ENCODE measurements at places on chromosomes 1 and 21. TPM values are rescaled to one million over a fixed set of nuclear protein-coding genes. Genes with fewer than 3 reads are reported as not detected.

SYT6 gene
- total RNA-seq, result not detected

PEF1 gene
- total RNA-seq, result 63.0 TPM

TFF2 gene
- total RNA-seq, result not detected

S100A16 gene
- 530 TPM for total RNA-seq

OXCT2 gene
- 1.6 TPM for total RNA-seq

IGSF3 gene
- total RNA-seq, result 0.27 TPM

TIE1 gene
- 472 TPM for total RNA-seq

CFHR3 gene
- not detected for total RNA-seq

RIPPLY3 gene
- not detected for total RNA-seq

RO60 gene
- total RNA-seq, result 165 TPM

LCE3E gene
- not detected for total RNA-seq

KCNK2 gene
- not detected for total RNA-seq

CYP4X1 gene
- total RNA-seq, result 4.3 TPM

GNG12 gene
- total RNA-seq, result 322 TPM

FAAP20 gene
- total RNA-seq, result 16.6 TPM

CLCA1 gene
- total RNA-seq, result not detected

OR2M7 gene
- not detected for total RNA-seq

MIXL1 gene
- total RNA-seq, result 0.13 TPM

PER3 gene
- total RNA-seq, result 2.2 TPM

TPTE gene
- total RNA-seq, result not detected

KDF1 gene
- total RNA-seq, result not detected

FNBP1L gene
- total RNA-seq, result 63.6 TPM

PYHIN1 gene
- total RNA-seq, result not detected

CGN gene
- 1.7 TPM for total RNA-seq

NEGR1 gene
- total RNA-seq, result 12.2 TPM

ADGRL2 gene
- 19.4 TPM for total RNA-seq

LAPTM5 gene
- total RNA-seq, result 36.0 TPM

FCER1G gene
- total RNA-seq, result not detected

SPRR5 gene
- not detected for total RNA-seq

TNFRSF1B gene
- 28.1 TPM for total RNA-seq

SSR2 gene
- 669 TPM for total RNA-seq

AADACL3 gene
- total RNA-seq, result not detected

NDUFS5 gene
- total RNA-seq, result 330 TPM

RHOU gene
- total RNA-seq, result 0.53 TPM

NBL1 gene
- total RNA-seq, result 33.3 TPM

TRIM17 gene
- not detected for total RNA-seq

CRYAA gene
- not detected for total RNA-seq

POLR3C gene
- total RNA-seq, result 57.8 TPM

TMEM61 gene
- total RNA-seq, result not detected

FCAMR gene
- not detected for total RNA-seq

MTARC2 gene
- 14.1 TPM for total RNA-seq

NBPF6 gene
- total RNA-seq, result not detected

EIF2D gene
- total RNA-seq, result 59.4 TPM

NGF gene
- total RNA-seq, result not detected

PTPN22 gene
- total RNA-seq, result 15.8 TPM

ARTN gene
- 0.27 TPM for total RNA-seq

CDA gene
- total RNA-seq, result 2.0 TPM

PSMA5 gene
- 86.4 TPM for total RNA-seq

FMO1 gene
- total RNA-seq, result not detected

TMEM52 gene
- total RNA-seq, result 1.7 TPM

SYDE2 gene
- 6.6 TPM for total RNA-seq
